HCT116 (cell line): ENCODE measurements at places on chromosomes 7 and 10. TPM values are rescaled to one million over a fixed set of nuclear protein-coding genes. Genes with fewer than 3 reads are reported as not detected.

SPDYE1 gene
- total RNA-seq: not detected

LRRC18 gene
- total RNA-seq: not detected

TMEM120A gene
- total RNA-seq: 25.9 TPM

PUS7 gene
- 39.0 TPM for total RNA-seq

CPN1 gene
- 0.12 TPM for total RNA-seq

DLX6 gene
- not detected for total RNA-seq

GRCh38 chr7:32330602-32331001 is 159.6 kb downstream of the LSM5 start:
- no peak for DNase-seq

GRCh38 chr7:77691892-77692491 is 4.3 kb upstream of the RSBN1L start:
- DNase-seq: no peak

DNA sequence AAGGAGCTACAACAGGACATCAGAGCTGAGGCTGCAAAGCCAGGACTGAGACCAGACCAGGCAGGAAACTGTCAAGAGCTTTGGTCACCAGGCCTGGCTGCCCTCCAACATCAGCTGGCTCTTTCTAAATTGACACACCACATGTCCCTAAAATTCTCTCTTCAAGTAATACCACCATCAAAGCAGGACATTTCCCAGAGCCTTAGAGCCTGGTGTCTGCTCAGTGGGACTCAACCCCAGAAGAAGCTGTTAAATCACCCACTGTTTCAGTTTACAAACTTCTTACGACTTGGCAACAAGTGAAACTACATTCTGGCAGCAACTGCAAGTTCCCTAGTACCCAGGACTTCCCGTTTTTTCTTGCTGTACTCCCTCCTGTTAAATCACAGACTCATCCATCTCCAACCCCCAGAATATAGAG is 3.8 kb upstream of the IL6 start:
- no peak for DNase-seq

DNA sequence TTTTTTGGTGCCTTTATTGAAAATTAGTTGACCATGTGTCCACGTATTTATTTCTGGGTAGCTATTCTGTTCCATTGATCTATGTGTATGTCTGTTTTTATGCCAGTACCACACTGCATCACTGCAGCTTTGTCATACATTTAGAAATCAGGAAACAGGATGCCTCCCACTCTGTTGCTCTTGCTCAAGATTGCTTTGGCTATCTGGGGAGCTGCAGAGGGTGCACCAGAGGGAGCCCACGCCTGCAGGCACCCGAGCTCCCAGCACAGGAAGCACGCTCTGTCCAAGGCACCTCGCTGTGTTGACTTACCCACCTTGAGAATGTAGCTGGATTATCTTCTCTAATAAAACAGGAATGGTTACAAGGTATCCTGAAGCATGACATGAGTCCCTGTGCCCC is 301.7 kb downstream of the TCERG1L start:
- no peak for DNase-seq

DNA sequence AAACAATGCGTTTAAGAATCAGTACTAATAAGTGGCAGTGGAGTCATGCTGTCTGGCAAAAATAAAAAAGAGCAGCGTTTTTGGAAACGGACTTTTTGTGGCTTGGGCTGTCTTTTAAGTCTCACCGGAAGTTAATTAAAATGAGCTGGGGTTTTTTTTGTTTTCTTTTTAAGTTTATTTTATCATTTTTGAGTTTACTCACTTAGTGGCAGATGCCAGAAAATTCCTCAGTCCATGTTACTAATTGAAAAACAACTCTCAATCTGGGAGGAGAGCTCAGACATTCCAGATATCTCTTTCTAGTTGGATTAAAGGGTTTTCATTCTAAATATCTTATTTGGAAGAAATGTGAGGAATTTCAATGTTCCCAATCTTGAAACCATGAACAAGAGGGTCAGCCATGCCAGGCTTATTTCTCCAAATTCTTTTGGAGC is 133.8 kb upstream of the AGR3 start:
- DNase-seq: no peak

GRCh38 chr7:78234634-78235033 is 436.1 kb downstream of the PHTF2 start:
- no peak for DNase-seq

- DNase-seq: no peak
Observed at GRCh38 chr7:25907214-25907613, 244.8 kb upstream of the NFE2L3 start.

DNA sequence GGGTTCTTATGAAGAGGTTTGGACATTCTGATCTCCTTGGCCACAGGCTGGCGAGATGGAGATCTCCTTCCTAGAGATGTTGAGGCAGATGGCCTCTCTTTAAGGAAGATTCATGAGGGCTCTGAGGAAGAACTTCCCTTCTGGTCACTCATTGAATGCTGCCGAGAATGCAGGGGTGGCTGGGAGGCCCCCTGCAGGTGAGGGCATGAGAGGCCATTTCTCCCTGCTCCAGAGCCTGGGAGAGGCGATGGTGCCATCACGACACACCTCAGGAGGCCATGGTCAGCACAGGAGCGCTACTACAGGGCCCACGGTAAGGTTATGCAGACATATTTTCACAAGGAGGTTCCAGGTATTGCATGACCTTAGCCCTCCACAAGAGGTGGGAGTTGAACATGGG is 40.2 kb downstream of the CXCL12 start:
- no peak for DNase-seq

- DNase-seq: no peak
Observed at GRCh38 chr10:114499116-114499515, 94.8 kb upstream of the AFAP1L2 start.

DNA sequence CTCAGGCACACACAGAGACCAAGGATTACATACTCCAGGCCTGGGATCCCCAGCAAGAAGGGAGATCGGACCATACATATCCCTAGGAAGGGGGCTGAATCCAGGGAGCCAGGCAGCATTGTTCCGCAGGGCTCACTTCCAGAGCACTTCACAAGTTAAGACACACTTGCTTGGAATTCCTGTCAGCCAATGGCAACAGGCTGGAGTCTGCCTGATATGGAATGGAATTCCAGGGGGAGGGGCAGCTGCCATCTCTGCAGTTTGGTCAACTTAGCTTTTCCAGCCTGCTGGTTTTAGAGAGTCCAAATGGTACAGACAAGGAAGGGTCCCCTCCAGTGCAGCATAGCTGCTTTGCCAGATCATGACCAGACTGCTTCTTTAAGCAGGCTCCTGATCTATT is 290.0 kb upstream of the GLI3 start:
- no peak for DNase-seq

DNA sequence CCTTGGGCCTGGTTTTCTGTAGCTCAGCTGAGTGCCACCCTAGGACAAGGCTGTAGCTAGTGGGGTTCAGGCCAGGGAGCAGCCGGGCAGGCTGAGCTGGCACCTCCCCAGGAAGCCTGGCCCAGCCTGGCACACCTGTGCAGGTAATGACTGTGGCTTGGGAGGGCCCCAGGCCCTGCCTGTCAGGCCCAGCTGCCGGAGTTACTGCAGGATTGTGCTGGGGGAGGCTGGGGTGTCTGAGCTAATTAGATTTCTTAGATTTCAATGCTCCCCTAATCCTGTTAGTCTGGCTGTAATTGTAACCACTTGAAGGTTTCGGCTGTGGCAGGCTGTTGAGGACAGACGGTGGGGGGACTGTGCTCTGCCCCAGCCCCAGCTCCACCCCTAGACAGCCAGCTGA is 6.0 kb downstream of the ZMIZ1 start:
- no peak for DNase-seq
